ENCODE measurements at places on chromosomes 3 and 15.
A peak's percentile ranks its signal among the peaks of the same experiment; 100 is the strongest.

- no peak for DNase-seq
Observed at GRCh38 chr3:151398895-151399294, 14.3 kb upstream of the P2RY12 start.

GRCh38 chr3:25143356-25144025, 284.6 kb upstream of the RARB start:
- no peak for DNase-seq

DNA sequence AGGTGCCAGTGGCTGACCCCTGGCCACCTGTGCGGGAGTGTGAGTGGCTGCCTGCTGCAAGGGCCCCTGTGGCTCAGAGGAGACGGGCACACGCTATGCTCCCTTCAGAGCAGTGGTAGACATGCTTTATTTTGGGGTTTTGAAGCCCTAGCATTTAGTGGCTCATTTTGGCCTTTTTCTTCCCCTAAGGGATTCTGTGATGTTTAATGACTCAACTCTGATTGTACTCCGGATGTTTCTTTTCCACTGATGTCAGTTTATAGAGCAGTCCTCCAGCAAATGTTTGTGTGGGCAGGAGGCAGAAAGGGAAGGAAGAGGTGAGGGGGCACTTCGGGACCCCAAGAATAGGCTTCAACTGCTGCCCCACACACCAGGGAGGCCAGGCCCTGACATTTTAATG, 288.9 kb upstream of the C2CD4B start:
- DNase-seq = no peak

DNA sequence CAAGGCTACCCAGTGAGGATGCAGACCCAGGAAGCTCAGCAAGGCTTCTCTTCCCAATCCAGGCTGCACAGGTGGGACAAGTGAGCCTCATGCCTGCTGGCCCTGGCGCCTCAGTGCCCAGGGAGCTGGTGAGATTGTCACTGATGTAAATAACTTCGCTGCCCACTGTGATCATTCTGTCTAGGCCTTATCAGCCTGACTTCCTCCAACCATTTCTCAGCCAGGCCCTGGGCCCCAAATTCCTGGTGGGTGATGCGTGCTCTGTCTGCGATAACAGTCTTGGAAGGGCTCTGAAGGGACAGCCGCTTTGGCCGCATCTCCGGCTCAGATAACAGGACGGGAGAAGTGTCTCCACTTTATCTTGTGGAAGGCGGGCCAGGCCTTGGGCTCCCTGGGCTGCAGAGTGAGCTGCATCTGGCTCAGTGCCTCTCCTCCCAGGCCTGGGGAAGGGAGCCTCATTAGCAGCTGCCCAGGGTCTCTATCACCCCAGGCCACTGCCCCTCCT, 2.2 kb upstream of the FBLN2 start:
- DNase-seq = no peak

- no peak for DNase-seq
Observed at GRCh38 chr3:107855710-107856109, 235.1 kb downstream of the CD47 start.

DNA sequence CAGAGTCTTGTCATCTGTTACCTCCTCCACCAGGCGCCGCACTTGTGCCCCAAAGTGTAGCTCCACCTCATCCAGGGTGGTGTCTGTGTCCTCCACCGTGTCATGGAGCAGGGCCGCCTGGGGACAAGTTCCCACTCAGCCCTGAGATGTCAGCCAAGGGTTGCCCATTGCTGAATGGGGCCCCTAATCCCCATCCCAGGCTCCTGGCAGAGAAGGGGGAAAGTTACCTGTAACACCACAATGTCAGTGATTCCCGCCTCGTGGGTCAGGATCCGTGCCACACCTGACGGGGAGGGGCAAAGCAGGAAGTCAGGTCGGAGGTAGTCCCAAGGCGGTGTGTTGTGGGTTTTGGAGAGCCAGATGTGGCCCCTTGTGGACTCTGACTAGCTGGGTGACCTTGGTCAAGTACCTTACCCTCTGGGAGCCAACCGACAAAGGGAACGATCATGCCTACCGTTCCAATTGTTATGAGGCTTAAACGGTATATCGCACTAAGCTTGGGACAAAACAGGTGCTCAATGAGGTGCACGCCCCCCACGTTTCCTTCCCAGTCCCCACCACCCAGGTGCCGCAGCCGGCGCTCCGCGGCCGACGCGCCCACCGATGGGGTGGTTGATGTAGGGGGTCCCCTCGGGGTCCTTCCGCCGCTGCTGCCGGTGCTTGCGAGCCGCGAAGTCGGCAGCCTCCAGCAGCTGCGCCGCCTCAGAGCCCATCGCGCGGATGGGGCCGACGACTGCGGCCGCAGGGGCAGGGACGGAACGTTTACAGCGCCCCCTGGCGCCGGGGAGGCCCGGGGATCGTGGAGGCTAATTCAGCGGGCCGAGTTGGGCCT, at the start of gene HDDC3:
HDDC3 (minus strand) TSS at position 722 of the 832 bp plus-strand sequence; CDS start at position 713, 9 bp downstream.
- DNase-seq = peak; percentile 82

DNA sequence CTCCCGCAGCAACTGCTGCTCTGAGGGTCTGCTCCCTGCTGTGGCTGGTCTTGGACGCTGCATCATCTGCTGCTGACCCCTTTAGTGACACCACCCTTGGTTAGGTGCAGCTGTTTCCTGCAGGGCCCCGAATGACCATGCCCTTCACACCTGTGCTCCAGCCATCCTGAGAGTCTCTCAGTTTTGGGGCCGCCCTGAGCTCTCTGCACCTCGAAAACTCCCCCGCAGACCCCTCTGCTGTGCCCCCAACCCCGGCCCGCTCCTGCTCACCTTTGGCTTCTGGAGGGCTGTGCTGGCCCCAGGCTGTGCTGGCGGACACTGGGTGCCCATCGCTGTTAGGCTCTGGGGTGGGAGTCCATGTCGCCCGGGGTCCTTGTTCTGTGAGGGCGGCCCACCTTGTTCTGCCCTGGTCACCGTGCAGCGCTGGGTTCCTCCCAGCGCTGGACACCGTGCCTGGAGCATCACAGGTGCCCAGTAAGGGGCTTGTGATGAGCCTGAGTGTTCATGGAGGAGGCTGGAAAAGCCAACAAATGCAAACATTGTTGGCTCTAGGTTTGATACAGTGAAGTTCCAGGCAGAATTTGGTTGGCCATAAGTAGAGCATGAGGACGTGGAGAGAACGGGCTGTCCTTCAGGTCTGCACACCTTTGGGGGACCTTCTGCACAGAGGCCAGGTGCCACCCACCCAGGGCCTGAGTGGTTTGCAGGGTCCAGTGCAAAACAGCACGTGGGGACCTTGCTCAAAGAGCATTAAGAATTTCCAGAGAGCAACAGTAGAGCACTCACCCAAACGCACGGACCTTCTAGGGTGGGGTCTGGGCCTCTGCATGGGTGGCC, 12.3 kb downstream of the ABTB1 start:
- no peak for DNase-seq

- DNase-seq = no peak
Observed at GRCh38 chr3:139533781-139534454, 5.6 kb downstream of the RBP1 start.

GRCh38 chr3:167146911-167147310, 233.2 kb downstream of the ZBBX start:
- DNase-seq = no peak

DNA sequence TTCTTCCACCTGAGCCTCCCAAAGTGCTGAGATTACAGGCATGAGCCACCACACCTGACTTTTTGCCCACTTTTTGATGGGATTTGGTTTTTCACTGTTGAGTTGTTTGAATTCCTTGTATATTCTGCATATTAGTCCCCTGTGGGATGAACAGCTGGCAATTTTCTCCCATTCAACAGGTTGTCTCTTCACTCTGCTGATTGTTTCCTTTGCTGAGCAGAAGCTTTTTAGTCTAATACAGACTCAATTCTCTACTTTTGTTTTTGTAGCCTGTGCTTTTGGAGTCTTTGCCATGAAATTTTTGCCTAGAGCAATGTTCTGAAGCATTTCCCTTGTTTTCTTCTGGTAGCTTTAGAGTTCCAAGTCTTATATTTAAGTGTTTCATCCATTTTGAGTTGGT, 62.7 kb upstream of the MFGE8 start:
- DNase-seq = no peak

GRCh38 chr3:140081887-140082286, 146.9 kb downstream of the CLSTN2 start:
- no peak for DNase-seq

DNA sequence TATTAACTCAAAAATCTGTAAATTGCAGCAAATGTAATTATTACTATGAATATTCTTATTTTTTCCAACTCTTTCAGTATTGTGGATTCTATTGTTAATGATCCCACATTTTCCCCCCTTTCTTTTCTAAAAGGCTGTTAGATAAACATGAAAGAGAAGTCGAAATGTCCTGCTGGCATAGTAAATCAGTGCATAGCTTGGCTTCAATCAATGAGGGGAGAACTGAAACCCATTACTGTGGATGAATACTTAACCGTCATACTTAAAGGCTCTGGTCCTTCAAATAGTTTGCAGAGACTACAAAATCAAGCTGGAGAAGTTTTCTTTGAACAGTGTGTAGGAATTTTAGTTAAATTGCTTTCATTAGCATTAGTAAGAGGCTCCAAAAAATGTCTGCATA, 667.9 kb downstream of the CADM2 start:
- DNase-seq = no peak

GRCh38 chr3:147773116-147773630, 364.0 kb downstream of the ZIC1 start:
- DNase-seq = no peak

DNA sequence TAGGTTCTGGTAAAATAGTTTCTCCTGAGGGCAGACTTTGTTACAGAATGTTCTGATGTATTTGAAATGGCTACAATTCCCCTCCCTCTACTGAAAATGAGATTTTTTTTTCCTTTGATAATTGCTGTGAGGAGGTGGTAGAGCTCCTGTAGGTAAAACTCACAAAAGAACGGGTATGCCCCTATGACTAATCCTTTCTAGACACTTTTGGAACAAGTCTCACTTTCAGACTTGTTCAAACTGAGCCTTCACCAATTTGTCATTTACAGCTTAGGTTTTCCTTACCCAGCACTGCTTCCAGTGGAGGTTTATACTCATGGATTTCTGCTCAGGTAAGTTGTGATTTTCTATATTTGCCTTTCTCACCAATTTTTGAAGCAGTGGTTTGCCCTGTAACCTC, 115.6 kb downstream of the NLGN1 start:
- no peak for DNase-seq

DNA sequence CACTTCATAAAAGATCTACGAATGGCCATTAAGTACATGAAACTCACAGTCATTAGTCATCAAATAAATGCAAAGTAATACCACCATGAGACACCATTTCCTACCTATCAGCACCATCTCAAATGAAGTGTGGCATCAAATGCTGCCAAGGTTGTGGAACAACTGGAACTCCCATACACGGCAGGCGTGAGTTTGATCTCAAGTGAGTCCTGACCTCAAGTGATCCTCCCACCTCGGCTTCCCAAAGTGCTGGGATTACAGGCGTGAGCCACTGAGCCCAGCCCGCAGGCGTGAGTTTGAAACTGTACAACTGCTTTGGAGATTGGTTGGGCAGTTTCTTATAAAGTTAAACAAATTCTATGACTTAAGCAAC, 28.8 kb upstream of the HDAC11 start:
- DNase-seq = no peak

GRCh38 chr3:87336761-87337160, 60.4 kb upstream of the POU1F1 start:
- no peak for DNase-seq

DNA sequence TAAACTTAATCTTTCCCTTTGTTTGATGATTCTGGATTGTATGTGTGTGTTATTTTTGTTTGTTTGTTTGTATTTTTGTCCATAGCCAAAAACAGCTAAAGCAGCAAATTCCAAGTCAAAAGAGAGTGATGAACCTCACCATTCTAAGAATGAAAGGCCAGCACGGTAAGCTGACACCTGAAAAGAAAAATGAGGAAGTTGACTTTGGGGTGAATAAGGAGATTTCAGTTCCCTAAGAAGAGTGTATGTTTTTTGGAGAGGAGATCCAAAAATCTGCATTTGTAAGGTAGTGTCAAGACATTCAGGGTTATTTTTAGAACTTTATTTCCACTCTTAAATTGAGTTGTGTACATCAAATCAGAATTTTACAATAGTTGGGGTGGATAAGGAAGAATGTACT, 52.3 kb upstream of the UTS2B start:
- DNase-seq = no peak

DNA sequence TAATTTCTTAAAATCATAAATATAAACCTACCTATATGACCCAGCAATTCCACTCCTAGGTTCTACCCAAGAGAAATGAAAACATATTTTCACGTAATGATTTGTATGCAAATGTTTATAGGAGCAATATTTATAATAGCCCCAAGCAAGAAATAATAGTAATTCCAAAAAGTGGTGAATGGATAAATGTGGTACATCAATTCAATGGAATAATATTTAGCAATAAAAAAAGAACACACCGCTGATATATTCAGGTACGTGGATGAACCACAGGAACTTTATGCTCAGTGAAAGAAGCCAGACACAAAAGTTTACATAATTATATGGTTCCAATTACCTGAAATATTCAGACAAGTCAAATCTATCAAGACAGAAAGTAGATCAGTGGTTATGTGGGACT, 49.9 kb downstream of the ACAD9 start:
- no peak for DNase-seq

DNA sequence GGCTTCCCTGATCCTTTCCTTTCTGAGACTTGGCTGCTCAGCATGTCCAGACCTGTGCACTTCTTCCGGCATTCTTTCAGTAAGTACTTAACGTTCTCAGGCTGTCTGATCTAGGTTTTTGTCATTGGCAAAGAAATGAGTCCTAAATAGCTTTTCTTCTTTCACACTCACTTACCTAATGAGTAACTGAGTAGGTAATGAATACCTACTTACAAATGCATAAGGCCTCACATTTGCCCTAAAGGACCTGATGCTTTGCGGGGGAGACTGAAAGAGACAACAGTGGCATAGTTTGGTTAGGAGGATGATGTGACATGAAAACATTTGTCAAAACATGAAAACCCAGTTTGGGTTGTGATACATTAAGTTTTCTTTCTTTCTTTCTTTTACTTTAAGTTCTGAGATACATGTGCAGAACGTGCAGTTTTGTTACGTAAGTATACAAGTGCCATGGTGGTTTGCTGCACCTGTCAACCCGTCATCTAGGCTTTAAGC, 516.7 kb upstream of the CFAP20DC start:
- DNase-seq = no peak

DNA sequence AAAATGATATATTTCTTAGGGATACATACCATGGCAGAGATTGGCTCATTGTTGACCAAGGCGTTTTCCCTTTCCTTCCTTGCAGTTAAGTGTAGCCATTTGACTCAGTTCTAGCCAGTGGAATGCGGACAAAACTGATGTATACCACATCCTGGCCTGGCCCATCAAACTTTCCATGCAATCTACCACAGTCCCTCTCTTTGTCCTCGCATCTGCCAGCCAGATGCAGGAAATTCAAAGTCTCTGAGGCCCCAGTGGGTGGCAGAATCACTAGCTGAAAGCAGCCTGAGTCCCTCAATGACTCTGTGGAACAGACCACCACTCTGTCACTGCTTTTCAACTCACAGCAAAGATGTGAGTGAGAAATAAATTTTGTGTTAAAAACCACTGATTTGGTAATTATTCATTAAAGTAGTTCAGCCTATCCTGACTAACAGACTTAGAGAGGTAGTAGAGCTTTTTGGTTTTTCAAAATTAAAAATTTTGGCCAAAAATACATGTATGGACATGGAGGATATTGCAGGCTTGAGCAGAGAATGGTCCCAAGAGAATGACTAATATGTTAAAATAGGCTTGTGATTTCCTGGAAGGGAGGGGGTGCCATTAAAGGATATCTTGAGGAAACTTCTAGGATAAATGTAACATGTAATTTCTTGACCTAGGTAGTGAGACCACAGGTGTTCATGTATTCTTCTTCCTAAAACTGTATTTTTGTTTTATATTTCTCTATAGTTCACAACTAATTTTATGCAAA, 10.9 kb downstream of the LRRFIP2 start:
- no peak for DNase-seq

GRCh38 chr3:12992629-12993516, 80.4 kb downstream of the IQSEC1 start:
- DNase-seq = no peak

GRCh38 chr3:4582624-4583023, 89.5 kb downstream of the ITPR1 start:
- no peak for DNase-seq

All from stimulated activated CD8-positive, alpha-beta memory T cell treated with anti-CD3 and anti-CD28 coated beads, Interleukin-2, amount 100 ng/mL, for 1 hour (primary cell).